ENCODE measurements at places on chromosomes 4 and X. TPM values are rescaled to one million over a fixed set of nuclear protein-coding genes. Genes with fewer than 3 reads are reported as not detected.
A peak's percentile ranks its signal among the peaks of the same experiment; 100 is the strongest.

DNA sequence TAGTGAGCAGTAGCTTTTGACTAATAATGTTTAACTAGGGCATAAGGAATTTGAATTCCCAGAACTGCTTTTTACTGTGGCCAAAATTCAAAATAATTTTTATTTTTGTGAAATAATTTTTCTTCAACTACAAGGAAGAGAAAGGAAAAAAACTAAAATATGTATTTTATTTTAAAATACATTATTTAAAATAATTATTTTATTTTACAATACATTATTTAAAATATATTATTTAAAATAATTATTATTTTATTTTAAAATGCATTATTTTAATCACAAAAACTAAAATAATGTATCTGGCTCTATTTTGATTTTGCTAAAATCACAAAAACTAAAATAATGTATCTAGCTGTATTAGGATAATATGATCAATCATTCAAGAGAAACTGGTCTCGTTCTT lies 210.4 kb downstream of the RELL1 start:
- DNase-seq: no peak

- no peak for DNase-seq
Observed at GRCh38 chr4:73161527-73162185, 92.1 kb upstream of the COX18 start.

DNA sequence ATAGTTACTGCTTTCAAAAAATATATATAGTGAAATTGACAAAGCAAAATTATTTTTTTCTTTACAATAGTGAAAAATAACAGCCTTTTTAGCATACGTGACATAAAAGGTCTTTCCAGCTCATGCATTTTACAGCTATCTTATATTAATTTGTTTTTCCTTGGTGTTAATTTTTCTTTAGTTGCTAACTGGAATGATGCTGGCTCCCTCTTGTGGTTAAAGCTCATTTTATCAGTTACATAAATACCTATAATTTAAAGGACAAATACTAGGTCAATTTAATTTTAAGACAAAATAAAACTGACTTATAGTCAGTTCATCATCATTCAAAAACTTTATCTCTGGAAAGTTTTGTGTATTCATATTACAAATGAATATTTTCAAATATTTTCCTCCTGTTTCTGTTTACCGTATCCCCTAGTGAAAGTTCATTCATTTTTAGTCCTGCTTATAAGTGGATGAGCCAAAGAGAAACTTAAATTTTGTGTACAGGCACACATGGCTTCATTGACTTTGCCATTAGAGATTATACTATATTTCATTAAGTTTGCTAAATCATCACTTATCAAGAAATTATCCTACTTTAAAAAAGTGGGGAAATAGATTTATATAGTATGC lies 9.9 kb upstream of the ANAPC4 start:
- DNase-seq: no peak

DNA sequence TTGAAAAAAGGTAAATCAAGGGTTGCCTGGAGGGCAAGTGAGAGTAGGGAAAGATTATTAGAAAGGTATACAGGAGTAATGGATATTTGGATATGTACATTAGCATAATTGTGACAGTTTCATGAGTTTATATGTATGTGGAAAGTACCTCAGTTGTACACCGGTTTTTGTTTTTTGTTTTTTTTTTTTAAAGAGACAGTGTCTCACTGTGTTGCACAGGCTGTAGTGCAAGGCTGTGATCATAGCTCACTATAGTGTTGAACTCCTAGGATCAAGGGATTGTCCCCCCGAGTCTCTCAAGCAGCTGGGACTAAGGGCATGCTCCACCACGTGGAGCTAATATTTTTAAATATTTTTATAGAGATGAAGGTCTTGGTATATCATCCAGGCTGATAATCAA lies 15.3 kb upstream of the HPGD start:
- DNase-seq: no peak

DNA sequence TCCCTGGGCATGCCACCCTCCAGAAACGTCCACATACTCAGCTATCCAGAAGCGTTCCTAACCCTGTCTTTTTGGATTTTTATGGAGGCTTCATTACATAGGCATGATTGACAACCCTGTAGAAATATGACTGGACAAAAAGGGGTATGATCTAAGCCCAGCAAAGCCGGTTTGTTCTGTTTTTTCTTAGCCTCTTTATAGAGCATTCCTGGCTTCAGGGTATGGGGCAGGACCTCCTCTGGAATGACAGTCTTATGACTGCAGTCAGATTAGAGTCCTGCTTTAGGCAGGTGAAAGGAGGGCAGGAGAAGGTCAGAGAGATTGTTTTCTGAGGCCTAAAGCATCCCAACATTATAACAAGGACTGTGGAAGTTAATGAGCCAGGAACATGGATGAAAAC lies 137.4 kb downstream of the DCLK2 start:
- DNase-seq: peak; percentile 15

Gene ANOS1
- total RNA-seq: 0.33 TPM

Gene SYNPO2
- 0.17 TPM for total RNA-seq

Gene MAGEB1
- total RNA-seq: not detected

Gene CCNA2
- 32.6 TPM for total RNA-seq

Measured in Calu3 (cell line).